Activated naive CD8-positive, alpha-beta T cell treated with anti-CD3 and anti-CD28 coated beads, Interleukin-2, amount 10 ng/mL, durations not matched to agents 7 days and 5 days (primary cell): ENCODE measurements at places on chromosomes 1 and 21.

- H3K27me3 ChIP-seq = peaks cover 16% of the 10 kb centered on the region
- H3K27ac ChIP-seq = no peak overlapping the region
- H3K36me3 ChIP-seq = no peaks in the 10 kb centered on the region
- H3K4me1 ChIP-seq = peaks cover 1% of the 10 kb centered on the region
- DNase-seq = no peak
- no peak overlapping the region for H3K4me3 ChIP-seq
Measured at GRCh38 chr1:162141281-162142054, 72.0 kb downstream of the NOS1AP start.

DNA sequence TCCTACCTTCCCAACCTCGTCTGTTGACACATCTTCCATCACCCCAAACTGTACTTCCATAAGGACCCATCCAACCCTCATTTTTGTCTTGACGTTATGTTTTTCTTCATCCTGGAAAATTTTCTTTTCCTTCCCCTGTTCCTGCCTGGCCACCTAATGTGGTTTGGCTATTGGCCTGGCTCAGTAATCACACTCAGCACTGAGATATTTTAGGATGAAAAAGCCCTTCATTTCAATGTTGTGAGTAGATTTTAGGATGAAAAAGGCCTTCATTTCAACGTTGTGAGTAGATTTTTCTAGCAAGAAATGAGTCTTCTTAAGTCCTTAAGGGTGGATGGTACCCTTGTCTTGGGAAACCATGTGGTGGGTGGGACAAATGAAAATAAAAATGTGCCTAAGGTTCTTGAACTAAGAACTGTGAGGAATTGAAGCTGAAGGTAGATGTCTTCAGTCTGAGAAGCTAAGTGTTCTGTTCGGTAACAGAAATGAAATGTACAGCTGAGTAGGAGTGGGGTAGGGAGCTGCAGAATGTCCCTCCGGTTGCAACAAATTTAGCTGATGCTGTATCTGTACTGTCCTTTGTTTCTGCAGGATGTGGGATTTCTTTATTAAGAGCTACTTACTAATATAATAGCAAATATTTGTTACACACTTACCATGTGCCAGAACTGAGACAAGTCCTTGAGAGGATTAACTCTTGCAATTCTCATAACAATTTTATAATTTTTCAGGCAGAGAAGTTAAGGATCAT lies 36.1 kb downstream of the DNTTIP2 start:
- DNase-seq = no peak
- no peak overlapping the region for H3K27ac ChIP-seq
- no peaks in the 10 kb centered on the region for H3K27me3 ChIP-seq

GRCh38 chr1:3471356-3472087 lies 17.1 kb downstream of the ARHGEF16 start:
- no peak for DNase-seq
- no peak overlapping the region for H3K4me3 ChIP-seq
- no peak overlapping the region for H3K27ac ChIP-seq
- H3K36me3 ChIP-seq = no peaks in the 10 kb centered on the region
- no peaks in the 10 kb centered on the region for H3K4me1 ChIP-seq

DNA sequence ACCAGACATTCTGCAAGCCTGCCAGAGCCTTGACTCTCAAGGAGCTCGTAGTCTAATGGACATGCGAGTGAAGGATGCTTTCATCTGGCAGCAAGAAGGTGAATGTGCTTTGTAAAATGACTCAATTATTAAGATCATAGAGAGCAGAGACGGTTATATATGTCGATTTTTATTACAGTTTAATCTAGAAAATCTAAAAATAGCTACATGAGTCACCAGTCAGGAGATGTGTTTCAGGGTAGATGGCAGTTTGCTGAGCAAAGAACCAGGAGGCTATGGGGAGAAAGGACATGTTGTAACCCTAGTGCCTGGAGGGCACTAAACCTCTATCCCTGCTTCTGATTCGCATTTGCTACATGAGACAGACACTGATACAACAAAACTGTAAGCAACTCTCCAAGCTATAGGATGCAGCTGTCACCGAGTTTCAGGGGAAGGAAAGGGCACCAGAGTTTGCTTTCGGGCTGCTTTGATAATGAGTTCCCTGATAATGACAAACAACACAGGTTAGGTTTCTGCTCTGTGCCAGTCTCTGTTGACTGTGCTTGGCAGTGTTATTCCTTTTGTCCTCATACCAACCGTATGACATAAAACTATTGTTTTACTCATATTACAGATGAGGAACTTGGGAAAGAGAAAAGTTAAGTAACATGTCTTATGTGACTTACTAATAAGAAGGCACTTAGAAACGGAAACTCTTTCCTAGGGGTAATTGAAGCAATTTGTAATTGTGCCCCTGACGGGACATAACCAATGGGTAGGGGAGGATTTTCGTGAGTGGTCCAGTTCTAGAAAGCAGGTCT lies 43.2 kb downstream of the C1orf198 start:
- H3K27me3 ChIP-seq = peaks cover 4% of the 10 kb centered on the region
- no peaks in the 10 kb centered on the region for H3K4me1 ChIP-seq
- no peak for DNase-seq
- no peak overlapping the region for H3K4me3 ChIP-seq

- no peaks in the 10 kb centered on the region for H3K27me3 ChIP-seq
- H3K36me3 ChIP-seq = no peaks in the 10 kb centered on the region
- no peak overlapping the region for H3K27ac ChIP-seq
- H3K4me1 ChIP-seq = peaks cover 7% of the 10 kb centered on the region
- H3K4me3 ChIP-seq = no peak overlapping the region
Measured at GRCh38 chr1:117339866-117340700, 27.2 kb upstream of the MAN1A2 start.

GRCh38 chr1:246772686-246773085 lies 48.5 kb downstream of the SCCPDH start:
- no peak overlapping the region for H3K4me3 ChIP-seq
- no peaks in the 10 kb centered on the region for H3K27me3 ChIP-seq
- H3K36me3 ChIP-seq = peaks cover 12% of the 10 kb centered on the region
- no peak overlapping the region for H3K27ac ChIP-seq
